Endothelial cell of umbilical vein (primary cell): ENCODE measurements at places on chromosomes 5 and 9. TPM values are rescaled to one million over a fixed set of nuclear protein-coding genes. Genes with fewer than 3 reads are reported as not detected.

- DNase-seq, result no peak
These were observed 16.8 kb downstream of the CENPK start for GRCh38 chr5:65546141-65546540.

DNA sequence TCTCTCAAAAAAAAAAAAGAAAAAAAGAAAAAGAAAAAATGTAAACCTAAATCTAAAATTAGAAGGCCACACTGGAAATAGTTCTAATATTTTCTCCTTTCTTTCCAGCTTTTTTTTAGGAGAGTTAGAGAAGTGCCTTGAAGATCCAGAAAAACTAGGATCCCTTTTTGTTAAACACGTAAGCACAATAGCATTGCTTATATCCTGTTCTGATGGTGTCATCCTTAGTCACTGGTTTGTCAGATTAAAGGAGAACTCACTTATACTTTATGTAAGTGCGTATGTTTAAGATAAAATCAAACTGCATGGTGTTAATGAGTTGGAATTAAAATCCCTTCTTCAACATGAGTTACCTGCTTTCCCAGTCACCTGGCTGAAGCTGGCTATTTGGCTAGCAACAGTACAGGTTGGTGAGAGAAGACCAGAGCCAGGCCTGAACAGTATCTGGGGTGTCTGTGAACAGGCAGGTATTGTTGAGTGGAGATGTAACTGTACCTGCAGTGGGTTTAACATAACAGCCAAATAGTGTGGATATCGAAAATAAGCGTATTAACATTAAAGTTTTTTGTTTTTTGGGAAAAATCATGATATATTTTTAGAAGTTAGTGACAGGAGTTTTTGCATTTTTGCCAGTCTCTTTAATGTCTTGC lies 104.7 kb upstream of the OTULINL start:
- DNase-seq, result peak; percentile 39

DNA sequence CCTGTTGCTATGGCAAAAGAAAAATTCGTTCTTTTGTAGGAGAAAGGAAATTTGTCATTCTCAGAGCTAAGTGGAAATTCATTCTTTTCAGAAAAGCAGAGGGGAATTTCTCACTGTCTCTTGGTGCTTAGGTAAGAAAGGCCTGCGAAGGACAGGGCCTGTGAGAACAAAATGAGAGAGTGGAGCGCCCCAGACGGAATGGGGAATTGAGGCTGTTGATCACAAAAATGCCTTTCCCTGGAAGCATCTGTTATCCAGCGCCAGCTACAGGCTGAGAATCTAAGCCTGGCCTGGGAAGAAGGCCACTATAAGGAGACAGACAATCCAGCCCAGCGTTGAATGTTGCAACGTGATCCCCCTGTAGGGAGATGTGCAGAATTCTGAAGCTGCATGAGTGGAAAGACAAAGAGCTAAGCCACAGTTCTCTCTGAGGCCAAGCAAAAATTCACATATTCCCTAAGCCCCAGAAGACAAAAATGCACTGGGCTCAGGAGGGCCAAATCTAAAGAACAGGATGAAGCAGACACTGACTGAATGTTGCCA lies 44.8 kb upstream of the CLK4 start:
- no peak for DNase-seq

LRRC26 gene
- not detected in 2 replicates for total RNA-seq

- no peak for DNase-seq
These were observed 66.3 kb upstream of the COL5A1 start for GRCh38 chr9:134575103-134575900.
